ENCODE measurements at places on chromosomes 11 and 22.

DNA sequence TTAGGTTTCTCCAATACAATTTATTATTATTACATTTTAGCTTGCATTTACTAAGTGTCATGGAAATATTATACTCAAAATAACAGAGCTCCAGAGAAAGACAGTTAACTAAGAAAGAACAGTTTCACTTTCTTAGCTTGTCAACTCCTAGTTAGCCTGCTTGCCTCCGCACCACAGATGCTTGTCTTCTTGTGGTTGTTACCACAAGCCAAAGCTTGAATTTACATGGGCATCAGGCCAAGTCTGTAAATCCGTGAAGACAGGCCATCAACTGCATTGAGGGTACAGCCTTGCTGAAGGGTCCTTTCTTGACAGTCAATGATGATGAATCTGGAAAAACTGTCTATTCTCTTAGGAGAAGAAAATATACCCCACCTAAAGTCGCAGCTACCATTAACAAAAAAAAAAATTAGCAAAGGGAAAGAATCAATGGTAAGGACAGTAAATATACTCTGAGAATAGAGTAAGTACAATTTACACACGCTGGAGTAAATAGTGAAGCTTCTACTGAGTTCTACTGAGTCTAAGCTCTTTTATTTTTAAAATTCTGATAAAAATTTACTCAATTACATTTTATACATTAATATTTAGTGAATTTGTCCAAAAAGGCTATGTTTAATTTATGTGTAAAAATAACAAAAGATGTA, 15.6 kb upstream of the DENND5A start:
- no peak for DNase-seq

GRCh38 chr11:16769386-16769785, 30.9 kb downstream of the C11orf58 start:
- no peak for DNase-seq

GRCh38 chr11:66339162-66339675, 3.0 kb upstream of the RIN1 start:
- DNase-seq: no peak

DNA sequence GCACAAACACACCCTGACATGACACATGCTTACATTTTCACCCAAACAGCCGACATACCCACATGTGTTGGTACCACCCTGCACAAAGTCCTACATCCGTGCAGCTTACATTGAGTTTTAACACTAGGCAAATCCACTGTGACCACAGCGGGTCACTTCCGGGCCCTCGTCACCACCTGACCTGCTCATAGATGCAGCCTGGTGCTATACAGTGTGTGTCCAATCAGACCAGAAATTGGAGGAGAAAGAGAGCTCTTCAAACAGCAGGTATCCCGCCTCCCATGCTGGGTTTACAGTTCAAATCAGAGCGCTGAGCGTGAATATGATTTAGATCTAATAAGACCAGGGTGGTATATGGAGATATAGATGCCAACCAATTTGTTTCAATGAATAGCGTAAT, 35.4 kb downstream of the PHF21B start:
- DNase-seq: no peak

DNA sequence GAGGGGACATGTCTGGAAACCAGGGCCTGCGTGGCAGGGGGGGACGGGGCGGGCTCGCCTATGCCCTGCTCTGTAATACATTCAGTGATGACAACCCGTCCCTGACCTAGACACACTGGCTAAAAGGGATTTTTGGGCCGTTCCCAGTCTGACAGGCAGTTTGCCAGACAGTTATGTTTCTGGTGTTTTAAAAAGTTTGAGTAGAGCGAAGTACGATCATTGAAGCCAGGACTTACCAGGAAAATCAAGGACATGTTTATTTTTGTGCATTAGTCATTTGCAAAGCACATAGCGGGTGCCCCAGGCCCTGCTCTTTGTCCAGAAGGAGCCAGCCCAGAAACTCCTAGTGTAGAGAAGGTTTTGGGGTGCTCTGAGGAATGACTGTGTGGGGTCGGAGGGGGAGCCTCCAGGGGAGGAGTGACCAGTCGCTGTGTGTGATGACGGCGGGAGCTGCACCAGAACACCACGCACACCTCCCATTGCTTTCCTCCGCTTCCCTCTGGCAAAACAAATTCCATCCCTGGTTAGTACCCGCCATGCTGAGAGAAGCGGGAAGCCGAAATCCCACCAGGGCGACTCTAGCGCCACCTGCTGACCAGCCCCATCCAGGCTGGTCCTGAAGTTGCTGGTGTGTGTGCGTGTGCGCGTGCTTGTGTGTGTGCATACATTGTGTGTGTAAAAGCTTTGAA, 50.8 kb downstream of the FBLN1 start:
- peak; percentile 40 for DNase-seq

DNA sequence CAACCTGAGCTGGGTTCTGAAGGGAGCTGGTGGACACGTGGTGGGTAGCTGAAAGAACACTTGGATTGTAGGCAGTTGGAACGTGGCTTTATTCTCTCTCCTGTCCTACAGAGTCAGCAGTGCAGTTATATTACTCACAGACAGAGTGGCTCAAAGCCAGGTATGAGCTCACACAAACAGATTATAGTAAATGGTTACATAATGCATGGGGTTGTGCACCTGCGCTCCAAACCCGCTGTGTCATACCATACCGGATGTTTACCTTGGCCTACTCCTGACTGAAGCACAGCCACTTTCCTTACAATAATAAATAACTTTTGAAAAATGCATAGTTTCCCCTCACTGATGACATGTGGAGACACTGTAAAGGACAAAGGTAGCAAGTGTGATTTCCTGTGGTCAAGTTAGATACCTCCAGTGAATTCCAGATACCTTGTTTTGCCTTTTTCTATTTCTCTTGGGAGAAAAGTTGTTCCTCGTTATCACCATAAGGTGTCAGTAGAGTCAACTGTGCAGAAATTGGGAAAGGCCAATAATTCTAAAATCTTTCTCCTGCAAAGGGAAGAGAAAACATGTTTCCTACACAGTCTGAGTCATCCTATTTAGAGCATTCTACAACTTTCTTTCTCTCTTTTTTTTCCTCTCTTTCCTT, 13.5 kb downstream of the MS4A6A start:
- no peak for DNase-seq

DNA sequence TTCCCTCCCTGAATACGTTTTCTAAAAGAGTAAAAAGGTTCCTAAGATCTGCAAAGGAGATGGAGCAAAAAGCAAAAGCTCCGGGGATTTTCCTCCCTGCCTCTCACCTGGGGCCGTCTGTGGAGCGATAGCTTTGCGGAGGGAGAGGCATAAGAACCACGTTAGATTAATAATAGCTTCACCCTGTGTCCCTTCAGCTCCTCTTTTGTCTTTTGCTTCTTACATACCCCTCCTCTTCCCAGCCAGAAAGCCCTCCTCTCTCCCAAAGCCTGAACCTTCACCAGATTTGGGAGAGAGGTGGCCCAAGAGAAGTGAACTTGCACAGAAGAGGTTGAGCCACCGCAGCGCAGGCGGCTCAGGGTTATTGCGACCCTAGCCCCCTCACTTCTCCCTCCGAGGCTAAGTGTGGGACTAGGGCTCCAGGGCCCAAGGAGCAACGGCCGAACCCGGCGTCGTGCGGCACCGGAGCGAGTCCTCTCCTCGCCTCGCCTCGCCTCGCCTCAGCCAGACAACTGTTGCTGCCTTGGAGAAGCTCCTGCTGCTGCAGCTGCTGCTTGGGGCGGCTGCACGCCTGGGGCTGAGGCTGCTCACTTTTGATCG, 97.6 kb upstream of the HSD17B12 start:
- DNase-seq: no peak

DNA sequence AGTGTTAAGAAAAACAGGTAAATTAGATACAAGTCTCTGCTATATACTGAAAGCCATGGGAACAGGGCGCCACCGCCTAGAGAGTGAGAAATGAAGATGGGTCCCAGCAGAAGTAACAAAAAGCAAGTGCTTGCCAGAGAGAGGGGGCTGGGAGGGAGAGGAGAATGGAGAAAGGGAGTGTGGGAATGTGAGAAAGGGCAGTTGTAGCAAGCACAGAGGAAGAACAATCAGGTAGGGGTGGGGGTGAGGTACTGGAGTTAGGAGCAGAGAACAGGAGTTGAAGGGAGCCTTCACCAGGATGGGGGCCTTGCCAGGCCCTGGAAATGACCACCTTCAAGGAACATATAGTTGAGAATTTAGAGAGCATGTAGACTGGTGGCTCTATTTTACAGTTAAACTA, 66.8 kb downstream of the TCF20 start:
- no peak for DNase-seq

- DNase-seq: no peak
Observed at GRCh38 chr11:35141071-35141470, 2.1 kb downstream of the CD44 start.

DNA sequence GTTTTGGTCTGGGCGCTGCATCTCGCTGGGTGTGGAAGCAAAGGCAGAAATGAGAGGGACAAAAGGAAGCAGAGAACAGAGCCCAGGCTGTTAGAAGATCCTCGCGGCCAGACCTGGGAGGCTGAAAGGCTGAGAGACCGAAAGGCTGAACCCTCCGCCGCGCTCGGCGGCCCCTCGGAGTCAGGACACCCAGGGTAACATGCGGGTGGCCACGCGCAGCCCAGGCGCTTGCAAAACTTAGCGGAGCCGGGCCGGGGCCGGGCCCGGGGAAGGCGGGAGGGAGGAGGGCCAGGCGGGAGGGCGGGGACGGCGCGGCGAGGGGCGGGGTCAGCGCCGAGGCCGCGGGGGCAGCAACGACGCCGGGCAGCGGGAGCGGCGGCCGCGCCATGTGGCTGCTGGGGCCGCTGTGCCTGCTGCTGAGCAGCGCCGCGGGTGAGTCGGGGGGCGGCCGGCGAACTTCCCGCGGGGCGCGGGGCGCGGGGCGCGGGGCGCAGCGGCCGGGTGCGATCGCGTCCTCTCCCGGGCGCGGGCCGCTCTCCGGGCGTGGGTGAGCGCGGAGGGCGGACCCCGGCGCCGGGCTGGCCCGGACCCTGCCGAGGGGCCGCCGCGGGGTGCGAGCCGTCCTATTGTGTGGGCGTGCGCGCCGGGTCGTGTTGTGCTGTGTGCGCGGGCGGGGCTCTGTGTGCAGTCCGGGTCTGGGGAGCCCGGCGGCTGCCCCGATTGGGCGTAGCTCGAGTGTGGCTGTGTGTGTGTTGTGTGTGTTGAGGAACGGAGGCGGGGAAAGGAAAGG, at the start of gene LDLRAD3:
LDLRAD3 (plus strand) TSS at position 350 of the 790 bp plus-strand sequence; CDS start at position 387, 37 bp downstream.
- peak; percentile 67 for DNase-seq

GRCh38 chr11:61797263-61797944, 4.7 kb downstream of the FEN1 start:
- peak; percentile 6 for DNase-seq

GRCh38 chr11:118918128-118918685, 7.5 kb downstream of the BCL9L start:
- DNase-seq: no peak

DNA sequence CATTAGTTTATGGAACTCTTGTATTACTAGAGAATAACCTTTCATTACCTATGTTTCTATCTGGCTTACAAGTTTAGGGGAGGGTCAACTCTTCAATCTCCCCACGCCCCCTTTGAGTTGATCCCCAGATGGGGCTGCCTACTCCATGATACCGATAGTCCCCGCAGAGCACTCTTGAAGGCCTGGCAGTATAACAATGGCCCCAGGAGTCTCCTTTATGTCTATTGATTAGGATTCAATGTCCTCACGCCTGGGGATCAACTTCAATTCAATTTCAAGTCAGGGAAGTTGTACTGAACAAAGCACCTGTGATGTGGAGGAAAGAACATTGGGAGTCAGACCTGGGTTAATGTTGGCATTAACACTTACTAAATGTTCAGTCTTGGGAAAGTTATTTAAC, 520.2 kb downstream of the METTL15 start:
- no peak for DNase-seq

DNA sequence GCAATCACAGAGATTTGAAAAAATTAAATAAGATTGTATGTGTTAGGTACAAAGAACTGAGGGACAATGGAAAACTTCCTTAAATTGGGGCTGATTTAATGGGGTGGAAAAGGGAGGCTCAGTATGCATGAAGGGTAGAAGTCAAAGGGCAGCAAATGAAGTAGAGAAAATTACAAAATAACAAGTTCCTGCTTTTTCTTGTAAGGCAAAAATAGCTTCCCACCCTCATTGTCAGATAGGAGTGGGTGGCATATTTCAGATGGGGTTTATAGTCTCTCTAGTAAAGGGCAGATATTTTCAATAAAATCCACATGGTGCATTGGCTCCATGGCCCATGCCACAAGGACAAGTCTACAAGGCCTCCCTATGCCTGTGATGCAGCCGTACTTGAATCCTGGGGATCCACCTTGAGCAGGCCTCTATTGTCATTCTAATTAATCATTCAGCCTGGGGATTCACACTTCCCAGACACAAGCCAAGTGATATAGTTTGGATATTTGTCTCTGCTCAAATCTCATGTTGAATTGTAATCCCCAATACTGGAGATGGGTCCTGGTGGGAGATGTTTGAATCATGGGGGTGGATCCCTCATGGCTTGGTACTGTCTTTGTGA, 36.7 kb upstream of the SESN3 start:
- no peak for DNase-seq

GRCh38 chr22:35375031-35375430, 5.9 kb upstream of the HMOX1 start:
- DNase-seq: no peak

DNA sequence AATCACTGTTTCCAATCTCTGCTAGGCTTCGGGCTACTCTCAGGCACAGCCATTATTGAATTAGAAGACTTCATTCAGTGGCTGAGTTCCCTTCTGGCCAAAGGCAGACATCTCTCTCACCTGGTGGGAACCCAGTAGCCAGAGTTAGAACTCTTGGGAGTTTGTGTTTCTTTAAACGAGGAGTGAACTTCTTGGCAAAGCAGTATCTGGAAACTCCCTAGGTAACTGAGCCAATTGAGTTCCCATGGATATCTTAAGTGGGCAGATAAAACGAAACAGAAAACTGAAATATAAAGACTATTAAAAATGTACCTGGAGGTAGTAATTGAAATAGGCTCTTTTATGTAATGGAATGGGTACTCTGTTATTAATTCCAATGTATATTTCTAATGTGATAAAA, 125.6 kb downstream of the NELL1 start:
- no peak for DNase-seq

GRCh38 chr22:29351891-29352290, 36.4 kb upstream of the RASL10A start:
- no peak for DNase-seq

DNA sequence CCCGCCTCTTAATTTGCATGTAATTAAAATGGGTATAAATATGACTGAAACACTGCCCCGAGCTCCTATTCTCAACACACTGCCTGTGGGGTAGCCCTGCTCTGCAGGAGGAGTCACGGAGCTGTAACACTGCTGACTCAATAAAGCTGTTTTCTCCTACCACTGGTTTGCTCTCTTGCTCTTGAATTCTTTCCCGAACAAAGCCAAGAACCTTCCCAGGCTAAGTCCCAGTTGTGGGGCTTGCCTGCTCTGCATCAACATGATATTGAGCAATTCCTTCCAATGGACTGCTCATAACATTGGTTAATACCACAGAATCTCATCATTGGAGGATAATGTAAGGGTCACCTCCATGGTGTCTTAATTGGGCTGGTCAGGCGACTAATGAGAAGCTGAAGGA, 114.4 kb downstream of the FBXO7 start:
- DNase-seq: no peak

DNA sequence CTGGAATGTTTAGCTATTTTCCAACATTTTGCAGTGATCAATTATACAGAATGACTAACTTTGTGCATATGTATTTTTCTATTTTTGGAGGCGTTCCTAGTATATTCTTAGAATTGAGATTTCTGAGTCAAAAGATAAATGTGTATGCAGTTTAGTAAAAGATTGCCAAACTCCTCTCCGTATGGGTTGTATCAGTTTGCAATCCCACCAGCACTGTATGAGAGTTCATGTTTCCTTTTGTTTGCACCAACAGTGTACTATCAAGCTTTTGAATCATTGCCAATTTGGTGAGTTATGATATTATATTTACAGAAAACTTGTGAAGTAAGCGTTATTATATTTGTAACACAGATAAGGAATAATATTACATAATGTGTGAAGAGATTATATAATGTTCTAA, 658.7 kb downstream of the JRKL start:
- no peak for DNase-seq

- no peak for DNase-seq
Observed at GRCh38 chr22:45587638-45588505, 83.8 kb upstream of the ATXN10 start.
